Kasumi-1 (cell line): ENCODE measurements at places on chromosomes 4 and X.
A peak's percentile ranks its signal among the peaks of the same experiment; 100 is the strongest.

DNA sequence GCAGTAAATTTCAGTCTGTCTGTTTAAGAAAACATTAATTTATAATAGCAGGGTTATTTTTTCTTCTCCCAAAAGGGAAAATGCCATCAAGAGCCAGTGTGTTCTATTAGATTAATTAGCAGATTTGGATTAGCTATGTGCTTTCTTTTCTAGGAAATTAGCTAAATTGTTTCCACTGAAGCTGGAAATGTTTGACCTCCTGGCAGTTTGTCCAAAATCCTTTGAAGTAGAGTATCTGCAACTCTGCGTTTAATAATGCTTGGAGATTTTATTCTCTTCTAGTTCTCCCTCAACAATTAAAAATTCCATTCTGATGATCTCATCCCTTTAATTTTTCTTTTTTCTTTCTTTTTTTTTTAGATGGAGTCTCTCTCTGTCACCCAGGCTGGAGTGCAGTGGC is 27.1 kb upstream of the HOPX start:
- DNase-seq: no peak

DNA sequence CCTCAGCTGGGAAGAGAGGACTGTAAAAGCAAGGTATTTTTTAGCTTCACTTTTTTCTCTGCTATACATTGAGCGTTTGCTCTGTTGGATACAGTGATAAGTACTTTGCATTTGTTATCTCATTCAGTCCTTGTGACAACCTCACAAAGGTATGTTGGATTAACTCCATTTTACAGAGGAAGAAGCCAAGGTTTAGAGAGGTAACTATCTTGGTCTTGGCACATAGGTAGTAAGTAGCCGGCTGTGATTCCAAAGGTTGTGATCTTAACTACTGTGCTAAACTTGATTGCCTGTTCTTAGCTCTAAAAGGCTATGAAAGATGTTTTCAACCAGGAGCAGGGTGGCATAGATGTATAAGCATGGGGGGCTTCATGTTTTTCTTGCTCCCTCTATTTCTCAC is 134.4 kb downstream of the POLA1 start:
- no peak for DNase-seq

GRCh38 chr4:149555146-149555545 is 260.5 kb downstream of the IQCM start:
- no peak for DNase-seq

GRCh38 chr4:101244349-101244748 is 103.0 kb downstream of the PPP3CA start:
- DNase-seq: no peak

DNA sequence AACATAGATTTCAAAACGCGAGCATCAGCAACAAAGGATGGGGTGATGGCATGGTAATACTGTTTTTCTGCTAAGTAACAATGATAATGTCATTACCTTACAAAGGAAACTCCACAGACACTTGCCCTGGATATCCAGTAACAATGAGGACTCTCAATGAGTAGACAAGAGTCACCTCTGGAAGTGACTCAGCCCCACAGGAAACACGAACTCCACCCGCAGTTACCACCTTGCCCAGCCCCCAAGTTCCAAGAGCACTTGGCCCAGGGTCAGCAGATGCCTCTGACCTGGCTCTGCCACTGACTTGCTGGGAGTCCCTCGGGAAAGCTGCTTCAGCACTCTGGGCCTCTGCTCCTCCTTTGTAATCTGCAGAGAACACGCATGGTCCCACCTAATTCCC is 110.3 kb upstream of the MAP3K15 start:
- DNase-seq: no peak

GRCh38 chr4:25859429-25860148 is 3.2 kb downstream of the SEL1L3 start:
- peak; percentile 8 for DNase-seq

DNA sequence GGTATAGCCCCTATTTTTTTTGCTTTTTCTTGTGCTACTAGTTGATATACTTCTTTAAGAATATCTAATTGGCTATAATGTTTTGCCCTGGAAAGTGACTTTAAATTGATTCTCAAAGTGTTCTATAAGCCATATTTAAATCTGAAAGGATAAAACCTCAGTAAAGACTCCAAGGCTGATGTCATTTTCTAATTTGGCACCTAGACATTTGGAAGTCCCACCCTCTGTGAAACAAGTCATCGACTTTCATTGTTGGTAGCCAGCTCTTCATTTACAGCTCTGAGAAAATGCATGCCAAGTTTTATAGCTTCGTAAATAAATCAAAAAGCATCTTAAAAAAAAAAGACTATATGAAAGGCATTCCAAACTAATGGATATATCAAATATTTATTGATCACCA is 18.0 kb upstream of the STAG2 start:
- no peak for DNase-seq

DNA sequence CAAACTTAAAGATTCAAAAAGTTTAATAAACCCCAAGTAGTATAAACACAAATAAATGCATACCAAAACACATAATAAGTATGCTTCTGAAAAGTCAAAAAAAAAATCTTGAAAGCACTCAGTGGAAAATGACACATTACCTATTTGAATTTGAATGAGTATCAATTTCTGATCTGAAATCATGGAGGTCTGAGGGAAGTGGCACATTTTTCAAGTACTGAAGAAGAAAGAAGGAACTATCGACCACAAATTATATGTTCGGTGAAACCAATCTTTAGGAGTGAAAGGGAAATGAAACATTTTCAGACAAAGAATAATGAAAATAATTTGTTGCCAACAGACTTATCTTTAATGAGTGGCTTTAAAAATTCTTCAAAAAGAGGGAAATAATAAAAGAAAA is 12.1 kb upstream of the F9 start:
- DNase-seq: no peak

- DNase-seq: no peak
Observed at GRCh38 chr4:165700855-165701254, 172.2 kb upstream of the TLL1 start.

DNA sequence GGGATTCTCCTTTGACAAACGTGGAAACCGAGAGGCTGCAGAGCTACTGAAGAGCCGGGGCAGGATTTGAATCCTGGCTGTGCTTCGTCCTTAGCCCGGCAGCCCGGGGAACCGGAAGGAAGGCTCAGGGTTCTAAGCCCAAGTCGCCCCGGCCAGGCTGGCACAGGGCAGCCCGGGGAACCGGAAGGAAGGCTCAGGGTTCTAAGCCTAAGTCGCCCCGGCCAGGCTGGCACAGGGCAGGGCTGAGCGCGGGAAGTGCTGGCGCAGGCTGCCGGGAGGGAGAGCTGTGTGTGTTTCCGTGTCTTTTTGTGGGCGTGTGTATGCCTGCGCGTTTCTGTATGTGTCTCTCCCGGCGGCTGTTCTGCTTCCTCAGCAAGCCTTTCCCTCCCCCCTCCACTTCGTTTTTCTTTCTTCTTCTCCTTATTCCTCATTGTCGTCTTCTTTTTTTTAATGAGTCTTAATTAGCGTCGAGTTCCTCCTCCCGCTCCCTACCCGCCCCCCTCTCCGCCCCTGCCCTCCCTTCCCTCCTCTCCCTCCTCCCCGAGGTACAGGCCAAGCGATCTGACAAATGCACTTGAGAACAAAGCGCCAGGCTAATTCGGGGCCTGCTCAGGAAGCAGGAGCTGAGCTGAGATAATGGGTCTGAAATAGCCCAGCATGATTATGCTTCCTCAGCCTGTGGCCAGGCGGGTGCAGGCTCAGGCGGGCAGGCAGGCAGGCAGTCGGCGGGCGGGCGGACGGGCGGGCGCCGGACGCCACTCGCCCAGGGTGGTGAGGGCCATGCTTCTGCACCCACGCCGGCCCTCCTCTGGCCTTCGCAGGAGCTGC is 65.9 kb downstream of the EFNB1 start:
- DNase-seq: peak; percentile 58
